ENCODE measurements at places on chromosomes 1 and 21.
A peak's percentile ranks its signal among the peaks of the same experiment; 100 is the strongest.

DNA sequence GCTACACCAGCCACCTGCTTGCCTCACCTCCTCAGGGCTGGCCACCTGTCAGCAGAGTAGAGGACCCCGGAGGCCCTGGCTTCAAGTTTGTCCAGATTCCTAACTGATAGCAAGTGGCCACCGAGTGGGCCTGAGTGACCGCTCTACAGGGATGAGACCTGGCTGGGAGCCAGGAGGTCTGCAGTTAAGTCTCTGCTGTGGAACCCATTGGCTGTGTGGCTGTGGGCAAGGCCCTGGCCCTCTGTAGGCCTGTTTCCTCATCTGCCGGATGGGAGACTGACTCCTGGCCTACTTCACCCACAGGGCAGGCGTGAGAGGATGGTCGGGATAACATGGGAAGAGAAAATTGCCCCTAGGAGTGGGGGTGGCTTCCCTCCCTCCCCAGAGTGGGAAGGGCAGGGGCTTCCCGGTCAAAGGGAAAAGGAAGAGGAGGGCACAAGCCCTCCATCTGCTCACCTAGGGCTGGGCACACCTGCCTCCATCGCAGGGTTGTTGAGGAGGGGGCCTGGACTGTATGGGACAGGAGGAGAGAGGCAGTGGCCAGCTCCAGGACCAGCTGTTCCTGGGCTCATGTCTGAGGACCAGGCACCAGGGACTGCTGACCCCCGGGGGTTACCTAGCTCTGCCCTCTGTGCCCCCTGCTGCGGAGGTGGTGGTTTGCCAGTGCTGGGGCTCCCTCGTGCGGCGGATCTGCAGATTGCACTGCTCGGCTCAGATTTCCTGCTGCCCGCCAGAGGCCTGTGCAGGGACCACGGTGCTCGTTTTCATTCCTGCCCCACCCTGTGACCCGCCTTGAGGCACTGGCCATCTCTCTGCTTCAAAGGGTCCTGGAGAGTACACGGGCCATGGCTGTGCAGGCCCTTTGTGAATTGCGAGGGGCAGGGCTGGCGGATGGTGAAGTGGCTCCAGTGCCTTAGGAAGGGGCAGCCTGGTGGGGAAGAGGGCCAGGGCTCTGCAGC lies 9.1 kb upstream of the MTFR1L start:
- DNase-seq, result peak; percentile 94

DNA sequence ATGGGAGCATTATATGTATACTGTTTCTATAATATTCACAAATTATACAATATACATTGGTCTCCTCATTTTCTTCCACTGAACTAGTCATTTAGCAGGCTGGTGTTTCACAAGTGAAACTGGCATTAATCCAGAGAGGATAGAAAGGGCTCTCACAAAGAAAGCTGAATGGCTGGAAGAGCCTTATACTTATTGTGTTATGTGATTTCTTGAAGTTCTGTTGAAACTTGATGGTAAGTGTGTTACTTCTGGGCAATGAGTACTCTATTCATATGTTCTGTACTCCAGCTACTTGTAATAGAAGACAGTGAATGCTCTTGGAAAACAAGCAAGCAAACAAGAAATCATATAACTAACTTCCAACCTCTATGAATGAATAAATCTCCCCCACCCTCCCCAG lies 14.9 kb downstream of the STX12 start:
- DNase-seq, result no peak

DNA sequence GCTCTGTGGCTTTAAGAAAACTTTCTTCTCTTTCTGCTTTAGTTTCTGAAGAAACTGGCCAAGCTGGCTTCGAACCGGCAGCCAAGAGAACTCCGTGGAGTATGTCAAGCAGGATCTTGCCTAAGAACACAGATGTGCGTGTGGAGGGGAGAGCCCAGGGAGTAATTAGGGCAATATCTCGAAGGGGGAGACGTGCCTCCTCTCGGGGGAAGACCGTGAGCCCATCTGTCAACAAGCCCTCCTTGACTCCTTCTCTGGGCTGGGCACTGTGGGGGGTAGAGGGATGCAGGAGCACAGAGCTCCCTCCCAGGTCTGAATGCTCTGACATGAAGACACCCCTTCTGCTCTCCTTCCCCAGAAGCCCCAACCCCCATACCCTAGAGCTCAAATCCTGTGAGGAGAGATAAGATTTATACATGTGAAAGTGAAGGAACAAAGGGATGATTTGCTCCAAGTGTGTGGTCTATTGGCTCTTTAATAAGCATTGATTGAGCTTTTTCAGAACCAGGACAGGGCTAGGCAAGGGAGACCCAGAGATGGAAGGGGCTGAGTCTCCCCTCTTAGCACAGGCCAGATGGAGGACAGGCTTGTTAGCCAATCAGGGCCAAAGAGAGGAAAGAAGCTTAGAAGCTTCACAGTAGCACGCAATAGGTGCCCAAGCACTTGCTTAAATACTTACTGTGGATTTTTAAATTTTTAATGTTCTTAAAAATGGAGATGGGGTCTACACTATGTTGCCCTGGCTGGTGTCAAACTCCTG lies 37.5 kb downstream of the EDN2 start:
- no peak for DNase-seq

DNA sequence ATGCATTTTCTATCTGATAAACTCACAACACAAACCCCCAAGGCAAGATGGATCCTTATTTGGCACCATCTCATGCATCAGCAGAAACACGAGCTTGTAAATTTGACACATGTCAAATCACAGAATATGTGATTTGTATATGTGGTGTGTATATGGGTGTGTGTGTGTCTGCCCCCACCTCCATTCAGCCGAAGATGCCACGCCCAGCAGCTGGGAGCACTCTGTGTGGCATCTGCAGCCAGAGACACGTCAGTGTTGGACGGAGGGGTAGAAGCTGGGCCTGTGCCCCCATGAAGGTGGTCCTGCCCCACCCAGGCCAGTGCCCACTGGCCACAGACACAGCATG lies 108.4 kb downstream of the CAPN8 start:
- DNase-seq, result no peak

GRCh38 chr1:208928349-208929010 lies 655.0 kb upstream of the CAMK1G start:
- no peak for DNase-seq

- no peak for DNase-seq
Observed at GRCh38 chr1:11783556-11783955, 21.6 kb downstream of the C1orf167 start.

DNA sequence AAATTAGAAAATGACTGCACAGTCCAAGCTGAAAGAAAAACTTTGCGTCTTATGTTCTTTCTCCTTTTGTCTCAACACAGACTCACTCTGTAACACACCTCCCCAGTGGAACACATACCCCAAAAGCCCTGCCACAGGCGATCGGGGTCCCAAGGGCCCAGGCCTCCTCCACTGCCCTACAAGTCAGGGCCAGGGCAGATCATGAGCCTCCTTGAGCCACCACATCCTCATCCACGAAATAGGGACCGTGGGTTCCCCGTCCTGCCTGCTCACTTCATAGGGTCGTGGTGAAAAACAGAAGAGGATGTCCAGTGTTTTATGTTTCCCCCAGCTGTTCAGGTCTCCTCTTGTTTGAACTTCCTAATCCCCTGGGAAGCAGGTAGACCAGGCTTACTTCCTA lies 116.7 kb downstream of the KCNN3 start:
- DNase-seq, result no peak

DNA sequence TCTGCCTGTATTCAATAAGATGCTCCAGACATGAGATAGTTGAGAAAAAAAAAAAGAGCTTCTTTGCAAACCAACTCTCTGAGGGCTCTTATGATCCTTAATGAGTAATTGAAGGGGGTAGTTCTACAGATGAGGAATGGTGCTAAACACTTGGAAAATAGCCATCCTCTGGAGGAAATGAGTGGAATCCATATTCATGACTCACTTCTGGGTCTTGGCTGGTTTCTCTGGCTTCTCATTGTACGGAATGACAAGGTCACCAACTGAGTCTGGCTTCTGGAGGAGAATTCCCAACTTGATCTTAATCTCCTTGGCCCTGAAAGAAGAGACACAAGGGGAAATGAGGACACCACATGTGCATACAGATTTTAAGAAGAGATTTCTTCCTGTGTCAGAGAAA lies 34.7 kb downstream of the RGS5 start:
- no peak for DNase-seq

- DNase-seq, result no peak
Observed at GRCh38 chr1:245561665-245562234, 407.0 kb downstream of the KIF26B start.

- DNase-seq, result no peak
Observed at GRCh38 chr1:184255560-184255959, 131.3 kb upstream of the C1orf21 start.

DNA sequence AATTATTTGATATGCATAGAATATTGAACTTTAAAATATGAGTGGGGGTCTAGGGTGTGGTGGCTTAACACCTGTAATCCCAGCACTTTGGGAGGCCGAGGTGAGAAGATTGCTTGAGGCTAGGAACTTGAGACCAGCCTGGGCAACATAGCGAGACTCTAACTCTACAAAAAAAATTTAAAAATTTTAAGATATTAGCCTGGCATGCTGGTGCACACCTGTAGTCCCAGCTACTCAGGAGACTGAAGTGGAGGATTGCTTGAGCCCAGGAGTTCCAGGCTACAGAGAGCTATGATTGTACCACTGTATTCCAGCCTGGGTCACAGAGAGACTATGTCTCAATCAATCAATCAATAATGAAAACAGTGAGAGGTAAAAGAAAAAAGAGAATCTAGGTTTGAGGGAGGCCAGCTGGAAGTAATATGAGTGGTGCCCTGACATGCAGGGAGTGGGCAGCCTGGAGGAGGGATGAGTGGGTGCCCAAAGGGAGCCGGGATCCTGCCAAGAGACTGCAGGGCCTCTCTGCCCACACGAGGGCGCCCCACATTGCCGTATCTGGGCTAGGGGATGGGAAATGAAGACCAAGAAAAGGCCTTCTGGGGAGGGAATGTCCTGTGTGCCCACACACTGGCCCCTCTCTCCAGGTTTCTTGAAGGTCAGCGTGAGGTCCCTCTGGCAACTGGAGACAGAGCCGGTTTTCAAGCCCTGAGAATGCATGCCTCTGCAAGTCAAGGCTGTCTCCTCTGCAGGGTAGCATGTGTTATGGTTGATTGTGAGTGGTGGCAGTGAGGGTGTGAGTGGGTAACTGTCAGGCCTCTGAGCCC lies 93.9 kb upstream of the PPM1J start:
- peak; percentile 50 for DNase-seq

- DNase-seq, result no peak
Observed at GRCh38 chr1:97903626-97904025, 17.2 kb downstream of the DPYD start.

DNA sequence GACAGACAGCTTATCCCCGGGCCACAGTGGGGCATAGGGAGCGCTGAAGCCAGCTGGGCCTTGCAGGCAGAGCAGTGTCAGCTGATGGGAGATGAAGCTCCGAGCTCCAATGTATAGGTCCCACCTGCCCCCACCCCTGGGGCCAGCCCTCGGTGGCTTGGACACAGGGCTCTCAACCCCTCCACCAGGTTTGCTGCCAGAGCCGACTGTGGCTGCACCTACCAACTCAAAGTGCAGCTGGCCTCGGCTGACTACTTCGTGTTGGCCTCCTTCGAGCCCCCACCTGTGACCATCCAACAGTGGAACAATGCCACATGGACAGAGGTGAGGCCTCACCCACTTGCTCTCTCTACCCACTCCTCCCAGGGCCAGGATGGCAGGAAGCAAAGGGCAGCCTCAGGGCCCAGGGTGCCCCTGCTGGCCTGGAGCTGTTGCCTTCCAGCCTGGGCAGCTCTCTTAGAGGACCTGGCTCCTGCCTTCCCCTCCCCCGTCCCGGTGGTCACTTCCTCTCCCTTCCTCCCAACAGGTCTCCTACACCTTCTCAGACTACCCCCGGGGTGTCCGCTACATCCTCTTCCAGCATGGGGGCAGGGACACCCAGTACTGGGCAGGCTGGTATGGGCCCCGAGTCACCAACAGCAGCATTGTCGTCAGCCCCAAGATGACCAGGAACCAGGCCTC lies 7.7 kb downstream of the MAD2L2 start:
- no peak for DNase-seq

- DNase-seq, result no peak
Observed at GRCh38 chr1:56957931-56958330, 7.9 kb downstream of the C8B start.

- DNase-seq, result peak; percentile 4
Observed at GRCh38 chr1:228400237-228400651, 6.4 kb downstream of the TRIM11 start.

- DNase-seq, result no peak
Observed at GRCh38 chr1:198107091-198107501, 49.7 kb upstream of the NEK7 start.

DNA sequence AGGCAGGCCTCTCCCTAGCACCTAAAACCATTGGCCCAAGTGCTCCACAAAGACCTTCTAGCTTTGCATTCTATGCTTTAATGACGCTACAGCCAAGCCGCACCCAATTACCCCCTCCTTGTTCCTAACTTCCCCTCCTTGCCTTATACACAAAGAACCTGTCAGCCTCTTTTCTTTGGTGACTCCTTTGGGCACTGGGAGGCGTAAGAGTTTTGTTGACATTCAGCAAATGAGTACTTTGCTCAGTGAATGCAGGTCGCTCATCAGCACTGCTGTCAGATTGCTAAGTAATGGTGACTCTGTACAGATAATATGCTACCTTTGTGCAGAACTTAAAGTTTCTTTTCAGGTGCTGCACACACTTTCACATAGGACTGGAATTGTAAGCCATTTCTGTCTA lies 187.6 kb upstream of the FAM78B start:
- DNase-seq, result no peak

Data from posterior cingulate gyrus (tissue), 11 donors.